ENCODE measurements at places on chromosomes 7 and 10.
A peak's percentile ranks its signal among the peaks of the same experiment; 100 is the strongest.

- no peak for DNase-seq
Measured at GRCh38 chr7:6409091-6409490, 38.7 kb downstream of the DAGLB start.

GRCh38 chr7:79548727-79549126 lies 95.3 kb upstream of the MAGI2 start:
- no peak for DNase-seq

DNA sequence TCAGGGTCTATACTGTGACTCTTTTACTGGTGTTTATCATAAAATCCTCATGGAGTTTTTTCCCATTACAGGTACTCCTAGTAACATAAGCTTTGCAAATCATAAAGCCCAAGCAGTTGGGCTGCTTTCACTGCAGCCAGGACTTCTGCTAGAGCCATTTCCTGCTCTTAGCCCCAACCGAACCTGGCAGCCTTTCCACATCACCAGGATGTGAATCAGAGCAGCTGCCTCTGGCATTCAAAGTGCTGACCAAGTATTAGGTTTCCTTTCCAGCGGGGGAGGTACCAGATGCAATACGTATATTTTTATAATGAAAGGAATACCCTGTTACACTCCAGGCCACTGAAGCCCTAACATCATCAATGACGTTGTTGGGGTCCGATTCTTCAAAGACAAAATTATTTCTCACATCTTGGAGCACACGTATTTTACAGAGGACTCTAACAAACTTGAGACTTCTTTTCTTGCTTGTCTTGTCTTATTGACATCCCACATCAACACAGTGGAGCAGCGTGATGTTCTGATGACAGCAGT lies 3.6 kb upstream of the HTR5A start:
- no peak for DNase-seq

DNA sequence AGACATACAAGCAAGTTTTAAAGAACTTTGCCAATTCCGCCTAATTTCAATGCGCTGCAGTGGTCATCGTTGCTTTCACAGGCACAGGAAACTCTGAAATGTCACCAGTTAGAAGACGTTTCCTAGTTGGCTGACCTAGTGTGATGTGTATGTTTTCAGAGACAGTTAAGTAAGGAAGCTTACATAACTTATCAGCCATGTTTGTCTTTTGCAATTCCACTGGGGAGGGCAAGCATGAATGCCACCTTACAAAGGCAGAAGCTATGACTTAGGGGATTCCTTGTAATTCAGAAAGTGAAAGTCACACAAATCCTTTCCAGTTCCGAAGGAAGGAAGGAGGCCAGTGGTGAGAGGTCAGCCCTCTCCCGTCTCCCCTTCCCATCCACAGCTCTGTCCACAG lies 15.0 kb upstream of the NPS start:
- no peak for DNase-seq

- no peak for DNase-seq
Measured at GRCh38 chr10:50604049-50604640, 19.6 kb downstream of the SGMS1 start.

DNA sequence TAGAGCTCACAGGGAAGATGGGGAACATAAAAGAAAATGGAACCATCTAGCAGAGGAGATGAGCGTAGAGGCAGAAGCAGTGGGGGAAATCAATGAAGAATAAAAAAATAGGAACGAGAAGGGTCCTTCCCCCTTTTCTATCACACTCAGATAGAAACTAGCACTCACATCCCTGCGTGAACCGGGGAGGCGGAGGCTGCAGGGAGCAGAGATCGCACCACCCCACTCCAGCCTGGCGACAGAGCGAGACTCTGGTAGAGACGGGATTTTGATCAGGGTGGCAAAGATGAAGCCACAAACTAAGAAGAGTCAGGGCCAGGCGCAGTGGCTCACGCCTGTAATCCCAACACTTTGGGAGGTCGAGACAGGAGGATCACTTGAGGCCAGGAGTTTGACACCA lies 64.7 kb upstream of the ECHDC3 start:
- DNase-seq, result no peak

- no peak for DNase-seq
Measured at GRCh38 chr10:128018691-128019090, 107.5 kb downstream of the MKI67 start.

DNA sequence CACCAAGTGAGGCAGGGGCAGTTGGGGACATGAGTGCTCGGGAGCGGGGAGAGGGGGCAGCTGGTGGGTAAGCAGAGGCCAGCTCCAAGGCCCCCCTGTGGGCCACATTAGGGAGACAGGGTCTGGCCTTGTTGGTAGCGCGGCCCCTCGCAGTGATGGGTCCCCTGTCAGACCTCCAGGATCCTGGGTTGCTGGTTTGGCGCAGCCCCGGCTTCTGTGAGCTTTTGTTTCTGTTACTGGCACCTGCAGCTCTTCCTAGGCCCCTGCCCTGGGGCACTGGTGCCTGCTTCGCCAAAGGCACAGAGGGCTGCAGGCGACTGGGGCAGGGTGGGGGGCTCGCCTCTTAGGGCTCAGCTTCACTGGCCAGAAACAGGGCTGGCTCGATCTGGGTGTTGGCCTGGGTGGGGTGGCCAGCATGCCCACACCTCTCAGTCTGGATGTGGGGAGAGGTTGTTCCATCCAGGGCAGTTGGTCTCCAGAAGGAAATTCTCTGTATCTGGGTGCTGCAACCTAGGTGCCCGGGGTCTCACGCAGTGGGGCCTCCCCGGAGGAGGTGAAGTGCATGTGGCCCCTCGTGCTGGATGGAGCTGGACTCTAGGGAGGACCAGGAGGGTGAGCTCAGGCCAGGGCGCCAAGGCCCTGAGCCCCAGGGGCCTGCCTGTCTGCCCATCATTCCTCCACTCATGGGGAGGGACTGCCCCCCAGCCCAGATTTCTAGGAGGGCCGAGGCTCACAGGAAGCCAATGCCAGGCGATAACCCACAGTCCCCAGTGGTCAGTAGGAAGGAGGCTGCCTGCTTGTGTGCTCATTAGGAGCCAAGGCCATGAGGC lies 138.6 kb downstream of the LHPP start:
- no peak for DNase-seq

DNA sequence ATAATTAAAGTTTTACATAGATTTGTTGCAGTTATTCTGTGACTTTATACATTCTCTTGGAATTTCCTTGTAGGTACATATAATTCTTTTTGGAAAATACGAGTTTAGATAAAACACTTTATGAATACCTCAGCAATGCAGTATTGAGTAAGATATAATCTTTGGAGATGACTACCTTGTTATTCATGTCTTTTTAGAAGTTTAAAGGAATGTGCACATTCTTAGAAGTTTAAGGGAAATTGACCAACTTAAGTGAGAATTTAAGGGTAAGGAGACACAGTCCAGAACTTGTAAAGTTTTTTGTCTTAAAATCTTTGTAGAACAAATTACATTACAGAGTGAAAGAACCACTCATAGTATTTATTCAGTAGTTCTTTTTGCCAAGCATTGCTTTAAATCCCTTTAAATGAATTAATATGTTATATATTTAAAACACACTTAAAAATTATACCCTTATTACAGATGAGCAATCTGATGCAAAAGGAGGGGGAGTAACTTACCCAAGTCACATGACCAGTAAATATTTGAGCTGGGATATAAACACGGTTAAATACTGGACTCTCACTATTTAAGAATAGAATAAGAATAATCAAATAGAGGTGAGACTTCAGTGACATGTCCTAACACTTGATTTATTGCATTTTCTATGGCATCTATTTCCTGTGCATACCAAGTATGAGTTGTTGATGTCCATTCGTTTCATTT lies 139.5 kb upstream of the FERD3L start:
- DNase-seq, result no peak

GRCh38 chr7:5218564-5219360 lies 28.7 kb downstream of the WIPI2 start:
- DNase-seq, result peak; percentile 63

DNA sequence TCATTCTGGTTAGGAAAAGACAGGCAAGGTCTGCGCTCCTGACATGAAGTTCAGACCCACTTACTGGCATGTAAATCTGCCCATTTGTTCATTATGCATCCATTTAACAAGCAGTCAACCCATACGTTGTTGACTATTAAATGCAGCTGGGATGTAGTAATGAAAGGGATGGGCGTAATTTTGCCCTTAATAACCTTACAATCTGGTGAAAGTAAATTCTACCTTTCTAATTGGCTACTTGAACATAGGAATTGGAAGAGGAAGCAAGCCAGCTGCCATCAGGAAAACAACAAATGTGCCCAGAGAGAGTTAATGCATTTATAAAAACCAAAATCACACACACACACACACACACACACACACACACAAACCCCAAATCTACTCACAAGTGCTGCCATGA lies 170.2 kb upstream of the PITRM1 start:
- no peak for DNase-seq

DNA sequence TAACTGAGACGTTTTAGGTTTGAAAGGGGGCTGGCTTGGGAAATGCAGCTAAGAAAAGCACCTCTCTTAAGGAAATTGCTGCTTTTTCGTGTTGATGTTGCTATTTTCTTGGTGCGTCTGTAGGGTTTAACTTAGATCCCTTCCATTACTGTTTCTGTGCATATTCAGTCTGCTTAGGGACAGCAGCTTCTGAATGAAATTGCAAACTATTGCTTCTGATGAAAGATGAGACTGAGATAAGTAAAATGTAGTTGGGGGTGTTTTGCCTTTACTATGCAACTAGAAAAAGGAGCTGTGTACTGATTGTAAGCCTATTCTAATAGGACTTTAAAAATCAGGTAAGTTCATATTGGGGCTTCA lies 772 bp downstream of the HDAC9 start:
- DNase-seq, result no peak

- peak; percentile 86 for DNase-seq
Measured at GRCh38 chr7:39709768-39710311, 86.5 kb downstream of the RALA start.

DNA sequence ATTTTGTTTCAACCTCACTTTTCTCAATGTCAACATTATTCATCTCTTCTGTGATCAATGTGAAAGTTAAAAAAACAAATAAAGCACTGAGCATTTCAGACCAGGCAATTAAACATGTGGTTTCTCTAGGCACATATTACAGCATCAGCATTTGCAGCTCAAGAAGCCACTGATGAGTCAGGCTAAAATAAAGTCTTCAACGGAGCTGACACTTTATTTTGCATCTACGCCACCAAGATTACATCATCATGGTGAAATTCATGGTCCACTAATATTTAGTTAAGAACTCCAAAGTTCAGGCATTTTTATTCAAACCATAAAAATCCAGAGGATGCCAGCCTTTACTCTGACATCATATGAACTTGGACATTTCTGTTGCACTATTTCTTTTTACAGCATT lies 33.0 kb downstream of the MAGI2 start:
- DNase-seq, result no peak
